Hematopoietic multipotent progenitor cell treated with erythropoietin and hydrocortisone succinate and interleukin-3 and kit ligand, for 15 days (in vitro differentiated cells): ENCODE measurements at places on chromosomes 2 and 18.

DNA sequence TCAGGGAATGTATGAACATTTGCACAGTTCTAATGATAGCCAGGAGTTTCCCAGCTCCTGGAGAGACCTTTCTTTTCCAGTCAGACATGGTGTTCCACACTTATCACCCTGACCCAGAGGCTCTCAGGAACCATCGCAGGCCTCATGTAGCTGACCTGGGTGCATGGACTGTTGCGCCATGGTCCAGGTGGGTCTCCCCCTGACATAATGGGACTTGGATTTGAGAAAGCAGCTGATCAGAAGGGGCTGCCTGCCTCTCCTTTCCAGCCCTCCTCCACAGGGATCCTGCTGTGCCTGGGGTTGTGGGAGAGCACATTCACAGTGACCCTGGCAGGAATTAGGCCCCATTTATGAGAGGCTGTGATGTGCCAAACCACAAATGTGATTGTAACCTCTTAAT, 133.4 kb upstream of the ALPP start:
- no peak for DNase-seq

- peak; percentile 38 for DNase-seq
Measured at GRCh38 chr2:25833566-25833965, 44.7 kb downstream of the ASXL2 start.

DNA sequence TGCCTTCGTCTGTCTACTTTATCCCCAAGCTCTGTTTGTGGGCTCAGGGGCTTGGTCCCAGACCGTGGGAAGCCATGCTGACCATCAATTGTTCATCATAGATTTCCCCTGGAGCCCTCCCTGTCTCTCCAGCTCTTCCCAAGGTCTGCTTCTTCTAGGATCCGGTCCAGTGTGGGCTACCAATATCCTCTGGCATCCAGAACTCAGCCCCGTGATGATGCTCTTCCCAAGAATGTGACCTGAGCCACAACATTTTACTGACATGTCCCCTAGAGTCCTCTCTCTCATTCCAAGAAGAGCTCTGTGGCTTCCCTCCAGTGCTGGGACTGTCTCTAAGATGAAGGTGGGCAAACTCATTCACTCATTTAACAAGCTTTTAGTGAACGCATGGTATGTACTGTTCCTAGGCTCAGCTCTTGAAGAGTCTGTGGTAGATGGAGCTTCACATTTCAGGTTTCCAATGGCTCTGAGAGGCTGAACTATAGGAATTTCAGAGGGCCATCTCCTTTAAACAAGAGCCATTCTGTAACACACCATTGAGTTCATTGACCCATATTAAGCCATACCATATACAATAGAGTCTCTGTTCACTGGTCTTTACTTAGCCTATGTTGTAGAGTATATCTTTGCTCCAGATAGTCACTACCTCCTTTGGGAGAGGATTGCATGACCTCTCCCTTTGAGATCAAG, 142.0 kb upstream of the APCDD1 start:
- no peak for DNase-seq

- no peak for DNase-seq
Measured at GRCh38 chr18:37176621-37176934, 347.7 kb downstream of the KIAA1328 start.

DNA sequence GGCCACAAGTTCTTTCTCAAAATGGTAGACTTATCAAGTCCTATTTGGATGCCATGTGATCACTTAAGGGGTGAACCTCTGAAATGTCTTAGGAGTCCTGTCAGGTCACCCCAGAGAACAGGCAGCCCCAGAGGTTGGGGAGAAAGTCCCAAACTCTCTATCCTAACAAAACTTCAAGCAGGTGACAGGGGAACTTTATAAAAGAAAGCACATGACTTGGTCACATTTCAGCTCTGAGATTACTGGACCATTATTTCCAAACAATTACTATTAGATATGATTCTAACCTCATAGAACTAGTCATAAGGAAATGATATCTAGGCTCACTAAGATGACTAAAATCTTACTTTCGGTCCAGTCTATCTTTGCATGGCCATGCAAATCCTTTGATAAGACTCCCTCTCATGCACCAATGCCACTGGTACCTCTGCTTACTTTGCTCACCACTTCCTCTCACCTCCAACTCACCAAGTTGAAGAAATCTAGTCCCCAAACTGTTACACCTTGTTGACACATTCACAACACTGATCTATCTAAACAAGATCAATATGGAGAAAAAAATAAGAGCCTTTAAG, 107.0 kb downstream of the GALNT14 start:
- DNase-seq: no peak

- no peak for DNase-seq
Measured at GRCh38 chr2:59594671-59595222, 958.7 kb downstream of the BCL11A start.

DNA sequence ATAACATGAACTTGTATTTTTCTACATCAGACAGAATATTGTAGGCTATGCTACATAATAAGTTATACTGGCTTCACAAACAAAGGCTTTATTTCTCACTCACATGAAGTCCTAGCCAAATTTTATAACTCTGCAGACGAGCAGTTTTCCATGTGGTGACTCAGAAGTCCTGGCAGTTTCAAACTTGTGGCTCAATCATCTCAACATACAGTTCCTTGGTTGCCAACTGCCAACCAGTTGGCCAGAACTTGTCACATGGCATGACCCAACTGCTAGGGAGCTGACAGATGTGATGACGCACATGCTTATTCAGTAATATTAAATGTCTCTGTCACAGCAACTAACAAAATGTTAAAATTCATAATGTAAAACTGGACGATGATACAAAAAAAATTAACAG, 63.8 kb upstream of the ZC3H15 start:
- DNase-seq: no peak

- DNase-seq: no peak
Measured at GRCh38 chr2:6957031-6957714, 40.0 kb downstream of the RNF144A start.
